ENCODE measurements at places on chromosomes 16 and 17.

DNA sequence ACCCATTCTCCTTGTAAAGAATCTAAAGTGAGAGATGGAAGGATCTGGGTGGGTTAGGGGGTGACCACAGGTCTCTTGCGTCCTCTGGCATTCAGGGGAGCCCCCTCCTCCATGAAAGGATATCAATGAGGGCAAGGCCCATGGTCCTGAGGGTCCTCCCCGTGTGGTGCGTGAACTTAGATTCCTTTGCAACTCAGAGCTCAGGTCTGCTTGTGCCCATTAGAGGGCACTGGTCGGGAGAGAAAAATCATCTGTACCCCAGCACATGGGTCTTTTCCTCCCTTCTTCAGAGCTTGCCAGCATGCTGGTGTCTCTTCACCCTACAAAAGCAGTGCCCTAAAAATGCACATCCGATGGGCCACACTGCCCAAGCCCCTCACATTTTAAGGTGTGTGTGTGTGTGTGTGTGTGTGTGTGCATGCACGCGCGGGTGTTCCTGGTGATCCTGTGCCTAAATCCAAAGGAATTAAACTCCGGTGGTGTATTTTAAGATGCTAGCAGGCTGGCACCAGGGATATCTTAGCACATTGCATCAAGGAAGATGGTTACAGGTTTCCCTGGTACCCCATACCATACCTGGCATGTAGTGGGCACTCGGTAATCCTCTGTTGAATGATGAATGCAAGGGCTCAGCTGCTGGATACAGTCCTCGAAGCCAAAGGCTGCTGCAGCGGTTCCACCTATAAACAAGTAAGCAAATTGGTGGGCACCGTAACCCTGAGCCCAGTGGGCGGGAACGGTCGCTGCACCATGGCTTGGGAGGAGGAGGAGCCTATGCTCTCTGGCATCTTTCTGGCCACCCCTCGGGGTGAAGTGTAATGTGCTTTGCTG, 4.7 kb downstream of the C1QTNF1 start:
- DNase-seq, result no peak

GRCh38 chr16:87653234-87653633, 50.9 kb downstream of the JPH3 start:
- no peak for DNase-seq

GRCh38 chr17:72176951-72177660, 56.3 kb downstream of the SOX9 start:
- no peak for DNase-seq

GRCh38 chr16:24955975-24956731, 59.0 kb downstream of the ARHGAP17 start:
- DNase-seq, result no peak

DNA sequence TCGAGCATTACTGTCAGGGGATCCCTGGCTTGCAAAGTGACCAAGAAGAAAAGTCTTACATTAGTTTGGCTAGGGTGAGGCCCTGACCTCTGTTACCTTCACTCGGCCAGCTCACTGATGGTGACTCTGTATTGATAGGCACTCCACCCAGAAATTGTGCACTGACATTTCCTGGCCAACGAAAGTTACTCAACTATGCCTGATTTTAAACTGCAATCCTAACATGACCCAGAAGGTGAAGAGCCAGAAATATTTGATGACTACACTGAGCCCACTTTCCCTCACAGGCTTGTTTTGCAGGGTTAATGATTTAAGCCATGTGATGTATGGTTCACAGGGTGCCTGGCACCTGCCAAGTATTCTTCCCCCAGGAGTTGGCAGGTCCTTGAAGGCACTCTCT, 208.2 kb upstream of the MAF start:
- DNase-seq, result no peak

- no peak for DNase-seq
These were observed 898.5 kb downstream of the KCNJ2 start for GRCh38 chr17:71067669-71068407.

DNA sequence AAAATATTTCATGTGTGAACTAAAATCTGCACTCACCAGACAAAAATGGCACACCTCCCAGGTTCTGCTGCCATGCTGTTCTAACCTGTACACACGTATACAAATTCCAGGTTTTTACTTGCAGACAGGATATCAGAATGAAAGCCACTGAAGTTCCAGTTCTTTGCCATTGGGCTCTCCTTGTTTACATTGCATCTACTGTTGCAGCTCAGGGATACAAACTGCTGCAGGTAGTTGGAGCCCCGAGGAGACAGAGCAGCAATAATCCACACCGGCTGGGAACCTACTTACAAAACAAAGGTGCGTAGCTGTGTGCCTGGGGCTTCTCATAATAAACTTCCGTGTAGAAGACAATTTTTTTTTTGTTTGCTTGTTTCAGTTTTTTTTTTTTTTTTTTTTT, 59.6 kb downstream of the HAPSTR1 start:
- no peak for DNase-seq

DNA sequence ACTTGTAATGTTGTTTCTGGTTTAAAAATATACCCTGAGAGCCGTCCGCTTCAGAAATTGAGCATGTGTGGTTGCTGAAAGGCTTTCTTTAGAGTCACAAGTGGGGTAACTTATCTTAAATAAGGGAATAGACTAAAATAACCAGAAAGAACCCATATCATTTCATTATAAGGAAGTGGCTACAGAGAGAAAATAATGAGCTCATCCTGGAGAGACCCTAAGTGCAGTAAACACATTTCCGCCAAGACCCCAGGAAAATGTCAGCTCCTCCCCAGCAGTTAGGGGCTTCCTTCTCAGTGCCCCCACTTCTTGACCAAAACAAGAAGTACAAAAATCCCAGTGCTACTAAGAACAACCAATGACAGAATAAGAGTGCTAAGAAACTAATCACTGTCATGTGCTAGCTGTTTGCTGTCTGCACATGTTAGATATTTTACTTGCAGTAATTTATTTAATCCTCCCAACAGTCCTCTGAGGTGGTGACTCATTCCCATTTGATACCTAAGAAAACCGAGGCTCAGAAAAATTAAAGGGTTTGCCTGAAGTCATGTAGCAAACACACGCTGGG, 83.5 kb downstream of the CDYL2 start:
- no peak for DNase-seq

DNA sequence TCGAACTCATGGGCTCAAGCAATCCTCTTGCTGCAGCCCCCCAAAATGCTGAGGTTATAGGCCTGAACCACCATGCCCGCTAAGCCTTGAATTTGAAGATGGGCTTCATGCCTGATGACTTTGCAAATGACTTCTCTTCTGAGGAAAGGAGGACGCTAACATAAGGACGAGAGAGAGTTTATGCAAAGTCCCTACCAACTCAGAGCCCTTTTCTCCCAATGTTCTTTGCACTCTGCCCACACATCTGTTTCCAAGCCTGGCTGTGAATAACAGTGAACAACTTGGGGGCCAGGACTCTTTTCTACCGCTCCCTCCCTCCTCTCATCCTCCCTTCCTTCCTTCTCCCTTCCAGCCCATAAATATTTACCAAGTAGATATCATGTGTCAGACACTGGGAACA, 8.5 kb upstream of the NPIPB2 start:
- DNase-seq, result no peak

DNA sequence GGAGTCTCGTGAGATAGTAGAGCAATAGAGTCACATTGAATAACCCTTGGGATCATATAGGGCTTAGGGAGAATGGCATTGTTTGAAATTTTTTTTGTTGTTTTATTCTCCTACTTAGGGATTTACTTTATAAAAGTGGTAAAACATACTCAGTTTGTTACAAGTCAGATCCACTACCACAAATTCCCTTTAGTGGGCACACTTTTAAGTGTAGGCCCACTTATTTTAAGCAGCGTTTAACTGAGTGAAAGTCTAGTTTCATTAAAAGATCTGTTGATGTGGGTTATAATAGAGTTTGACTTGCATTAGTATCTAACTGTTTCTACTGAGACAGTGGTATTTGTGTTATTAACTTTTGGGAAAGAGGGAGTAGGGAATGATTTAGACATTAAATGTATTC, 49.3 kb downstream of the USP10 start:
- DNase-seq, result no peak

DNA sequence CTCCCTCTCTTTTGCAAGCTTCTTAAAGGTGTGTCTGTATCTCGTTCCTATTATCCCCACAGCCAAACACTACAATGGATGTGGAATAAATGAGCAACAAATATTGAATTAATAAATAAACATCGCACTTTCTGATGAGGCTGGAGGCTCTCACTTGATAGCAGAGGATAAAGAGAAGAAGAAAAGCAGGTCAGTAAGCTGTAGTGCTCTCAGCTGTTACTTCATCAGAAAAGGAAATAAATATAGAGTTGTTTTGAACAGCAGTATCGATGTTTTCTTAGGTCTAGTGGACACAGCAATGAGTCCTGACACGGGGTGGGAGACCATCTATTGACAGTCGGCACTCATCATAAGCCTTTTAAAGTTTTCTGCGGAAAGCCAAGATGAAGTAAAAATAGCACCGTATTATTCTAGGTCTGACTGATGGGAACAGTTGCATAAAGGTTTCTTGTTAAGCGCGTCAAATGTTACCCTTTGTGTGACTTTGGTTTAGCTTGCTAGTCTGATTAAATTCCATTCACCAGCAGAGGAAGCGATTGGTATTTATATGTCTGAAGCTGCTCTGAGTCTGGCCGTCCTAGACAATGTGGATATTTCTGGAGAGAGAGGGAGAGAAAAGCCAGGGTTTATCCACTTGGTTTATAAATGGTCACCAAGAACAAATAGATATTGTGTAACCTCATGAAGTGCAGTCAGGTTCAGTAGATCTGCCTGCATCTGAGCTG, 646.1 kb downstream of the CDH11 start:
- no peak for DNase-seq

DNA sequence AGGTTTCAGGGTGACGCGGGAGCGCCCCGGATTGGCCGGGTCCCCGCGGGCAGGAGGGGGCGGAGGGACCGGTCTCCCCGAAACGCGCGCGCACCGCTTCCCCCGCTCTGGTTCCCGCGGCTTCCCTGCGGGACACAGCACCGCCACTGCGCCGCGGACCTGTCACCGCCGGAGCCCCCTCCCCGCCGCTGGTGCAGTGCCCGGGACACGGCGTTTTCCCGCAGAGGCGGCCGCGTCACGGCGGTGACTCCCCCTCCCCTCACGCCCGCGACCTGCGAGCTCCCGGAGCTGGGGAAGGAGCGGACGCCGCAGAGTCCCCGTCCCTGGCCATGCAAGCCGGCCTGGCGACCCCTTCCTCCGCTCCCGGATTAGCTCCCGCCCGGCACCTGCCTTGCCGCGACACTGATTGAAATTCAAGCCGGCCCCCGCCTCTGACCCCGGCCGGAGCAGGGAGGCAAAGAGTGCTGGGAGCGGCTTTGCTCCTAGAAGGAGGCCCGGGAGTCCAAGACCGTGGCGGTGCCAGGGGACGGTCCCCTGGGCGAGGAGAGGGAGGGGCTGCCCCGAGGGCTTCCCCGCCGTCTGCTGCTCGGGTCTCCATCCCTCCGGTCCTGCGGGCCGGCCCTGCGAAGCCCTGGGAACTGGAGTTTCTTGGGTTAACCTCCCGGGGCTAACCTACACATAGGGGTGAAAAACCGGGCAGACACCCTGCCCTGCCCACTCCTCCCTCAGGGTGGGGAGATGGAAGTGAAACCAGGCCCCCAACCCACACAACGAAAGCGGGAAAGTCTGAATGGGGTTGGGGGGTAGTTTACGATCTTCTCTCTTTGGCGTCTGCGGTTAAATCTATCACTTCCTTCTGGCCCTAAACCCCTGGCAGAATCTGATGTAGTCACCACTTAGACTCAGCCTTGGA, 1.0 kb downstream of the RHBDL3 start:
- no peak for DNase-seq

DNA sequence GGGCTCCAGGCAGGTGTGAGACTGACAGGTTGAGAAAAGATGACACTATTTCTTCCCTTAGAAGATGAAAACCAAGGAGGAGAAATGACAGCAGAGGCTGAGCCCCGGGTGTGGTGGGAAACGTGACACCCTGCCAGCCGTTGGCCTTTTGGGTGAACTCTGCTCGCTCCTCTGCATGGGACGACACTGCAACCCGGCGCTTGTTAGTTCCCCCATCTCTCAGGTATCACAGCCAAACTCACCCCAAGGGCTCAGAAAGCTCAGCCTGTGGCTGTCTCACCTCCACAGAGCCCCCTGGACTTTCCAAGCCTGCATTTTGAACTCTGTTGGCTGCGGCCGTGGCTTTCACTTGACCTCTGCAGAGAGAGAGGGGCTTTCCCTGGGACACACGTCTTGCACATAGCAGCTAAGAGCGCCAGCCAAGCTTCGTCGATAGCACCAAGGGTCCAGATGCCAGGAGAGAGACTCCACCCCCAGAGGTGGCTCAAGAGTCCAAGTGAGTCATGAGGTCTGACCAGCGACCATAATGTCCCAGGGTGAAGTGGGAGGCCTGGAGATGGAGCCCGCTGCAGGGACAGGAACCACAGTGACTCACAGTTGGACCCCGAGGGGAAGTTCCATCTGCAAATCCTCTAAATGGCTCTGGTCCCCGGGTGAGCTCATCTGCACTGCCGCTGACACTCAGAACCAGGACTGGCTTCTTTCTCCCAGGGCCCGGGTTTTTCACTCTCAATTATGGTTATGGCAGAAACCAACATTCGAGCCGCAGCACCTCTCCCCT, 301.9 kb downstream of the SOX9 start:
- DNase-seq, result peak; percentile 99

GRCh38 chr17:7673239-7673638, 14.1 kb downstream of the TP53 start:
- no peak for DNase-seq

- DNase-seq, result no peak
These were observed 5.8 kb upstream of the ABCA9 start for GRCh38 chr17:69066482-69066881.

- no peak for DNase-seq
These were observed 263.8 kb downstream of the HS3ST3A1 start for GRCh38 chr17:13337864-13338371.

DNA sequence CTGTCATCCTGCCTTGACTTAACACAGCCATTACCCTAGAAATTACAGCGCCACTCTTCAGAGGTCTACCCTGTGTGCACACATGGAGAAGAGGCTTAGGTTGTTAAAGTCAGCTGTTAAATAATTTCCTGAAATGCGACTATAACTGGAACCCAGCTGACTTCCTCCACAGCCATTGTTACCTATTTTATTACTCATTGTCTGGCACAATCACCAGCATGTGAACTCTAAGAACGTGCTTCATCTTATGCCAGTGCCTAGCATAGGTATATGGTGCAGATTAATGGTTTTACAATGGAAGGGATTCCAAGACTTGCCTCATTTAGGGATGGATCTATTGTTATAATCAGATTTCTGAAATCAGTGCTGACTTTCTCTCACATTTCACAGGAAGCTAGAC, 11.9 kb downstream of the RDM1 start:
- no peak for DNase-seq

DNA sequence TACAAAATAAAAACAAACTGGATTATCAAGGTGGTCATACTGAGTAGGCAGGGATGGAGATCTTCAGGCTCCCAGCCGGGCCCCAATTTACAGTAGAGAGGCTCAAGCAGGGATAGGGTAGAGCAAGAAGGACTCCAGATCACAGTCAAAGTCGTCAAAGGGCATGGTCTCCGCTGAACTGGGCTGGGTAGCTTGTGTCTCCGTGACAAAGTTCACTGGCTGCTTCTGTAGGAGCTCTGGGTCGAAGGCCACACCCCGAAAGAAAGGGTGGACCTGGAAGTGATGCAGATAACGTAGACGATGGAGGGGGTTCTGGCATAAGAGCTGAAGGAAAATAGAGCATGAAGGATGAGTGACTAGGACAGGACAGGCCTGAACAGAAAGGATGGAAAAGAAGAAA, 3.6 kb downstream of the RSKR start:
- no peak for DNase-seq

Data from PC-9 (cell line).